ENCODE measurements at places on chromosomes 1 and 21.
A peak's percentile ranks its signal among the peaks of the same experiment; 100 is the strongest.

- no peak for DNase-seq
These were observed 183.9 kb upstream of the NFIA start for GRCh38 chr1:60898413-60898812.

GRCh38 chr1:151370211-151370911 is 2.1 kb downstream of the SELENBP1 start:
- DNase-seq = no peak

DNA sequence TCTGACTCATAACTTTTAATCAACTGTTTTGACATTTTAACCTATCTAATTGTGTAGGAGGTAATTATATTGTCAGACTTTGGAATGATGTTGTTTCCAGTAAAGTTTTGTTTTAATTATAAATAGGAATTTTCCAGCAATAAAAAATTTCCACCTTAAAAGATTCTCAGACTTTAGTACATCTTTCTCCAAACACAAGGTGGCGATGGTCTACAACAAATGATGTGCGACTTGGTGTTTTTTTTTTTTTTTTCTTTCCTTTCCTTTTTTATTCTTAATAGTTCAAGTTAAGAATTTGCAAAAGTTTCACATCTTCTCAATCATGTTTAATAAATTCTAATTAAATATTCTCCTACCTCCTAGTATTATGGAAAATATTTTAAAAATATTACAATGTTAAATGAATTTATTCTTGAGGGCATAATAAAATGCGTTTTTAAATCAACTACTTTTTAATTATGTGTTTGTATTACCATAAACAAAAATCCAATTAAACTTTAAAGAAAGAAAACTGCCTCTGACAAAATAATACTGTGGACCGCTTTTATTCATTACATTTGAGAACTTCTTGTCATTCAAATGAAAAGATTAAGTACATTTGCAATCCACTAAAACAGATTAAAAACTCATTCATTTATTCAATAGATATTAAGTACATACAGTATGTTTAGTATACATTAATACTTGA is 4.4 kb upstream of the ADAMTS1 start:
- DNase-seq = no peak

DNA sequence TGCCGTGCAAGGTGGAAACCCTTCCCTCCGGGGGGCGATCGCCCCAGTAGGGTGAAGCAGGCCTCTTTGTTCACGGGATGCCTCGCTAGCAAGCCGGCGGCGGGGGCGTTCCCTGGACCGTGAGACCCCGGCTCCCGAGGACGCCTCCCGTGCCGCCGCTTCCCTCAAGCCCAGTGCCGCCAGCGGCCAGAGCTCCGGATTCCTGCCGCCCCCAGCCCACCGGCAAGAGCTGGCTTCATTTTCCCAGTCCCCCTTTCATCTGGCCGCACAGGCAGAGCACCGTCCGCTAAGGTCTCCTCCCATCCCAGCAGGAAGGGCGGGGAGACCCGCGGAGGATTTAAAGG is 16.3 kb downstream of the IER5 start:
- DNase-seq = peak; percentile 25

- DNase-seq = no peak
These were observed 162.4 kb upstream of the FMN2 start for GRCh38 chr1:239929317-239929716.

DNA sequence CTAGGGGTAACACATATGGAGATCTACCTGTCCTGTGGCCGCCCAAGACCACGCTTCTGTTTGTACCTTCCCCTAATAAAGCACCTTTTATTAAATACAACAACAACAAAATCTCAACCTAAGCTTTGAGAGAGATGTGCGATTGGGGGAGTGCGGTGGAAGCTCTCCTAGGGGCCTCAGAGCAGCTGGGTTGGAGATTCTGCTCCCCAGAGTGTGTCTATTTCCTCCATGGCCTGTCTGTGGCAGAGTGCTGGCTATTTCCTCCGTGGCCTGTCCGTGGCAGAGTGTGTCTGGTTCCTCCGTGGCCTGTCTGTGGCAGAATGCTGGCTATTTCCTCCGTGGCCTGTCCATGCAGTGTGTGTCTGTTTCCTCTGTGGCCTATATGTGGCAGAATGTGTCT is 139.3 kb upstream of the IPO9 start:
- DNase-seq = no peak

DNA sequence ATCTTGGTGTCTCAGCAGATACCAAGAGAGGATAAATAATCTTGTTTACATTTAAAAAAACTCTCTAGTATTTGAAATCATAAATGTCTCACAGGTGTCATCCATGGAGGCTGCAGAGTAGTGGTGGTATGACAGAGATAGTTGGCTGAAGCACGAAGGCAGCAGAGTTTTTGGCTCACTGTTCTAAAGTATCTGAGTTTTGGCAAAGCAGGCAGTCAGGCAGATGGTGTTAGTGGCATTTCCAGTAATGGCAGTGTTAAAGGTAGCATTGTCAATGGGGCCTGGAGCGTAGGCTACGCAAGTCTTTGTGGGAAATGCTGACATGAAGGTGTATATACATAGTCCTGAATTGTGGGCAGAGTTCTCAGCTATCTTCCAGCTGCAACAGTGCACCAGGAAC is 68.5 kb upstream of the HSD17B7 start:
- DNase-seq = no peak

- DNase-seq = no peak
These were observed 14.3 kb downstream of the MRAP start for GRCh38 chr21:32312976-32313375.

- DNase-seq = peak; percentile 0
These were observed 6.8 kb downstream of the PRXL2B start for GRCh38 chr1:2593251-2593878.

GRCh38 chr1:45097944-45098343 is 85.9 kb downstream of the UROD start:
- no peak for DNase-seq

GRCh38 chr1:63524201-63524600 is 876 bp downstream of the EFCAB7 start:
- DNase-seq = no peak

- no peak for DNase-seq
These were observed 26.6 kb downstream of the PAFAH2 start for GRCh38 chr1:25971066-25971810.

GRCh38 chr1:173914366-173914871 is 2.7 kb downstream of the SERPINC1 start:
- DNase-seq = no peak

- no peak for DNase-seq
These were observed 25.6 kb upstream of the ENAH start for GRCh38 chr1:225678545-225678944.

DNA sequence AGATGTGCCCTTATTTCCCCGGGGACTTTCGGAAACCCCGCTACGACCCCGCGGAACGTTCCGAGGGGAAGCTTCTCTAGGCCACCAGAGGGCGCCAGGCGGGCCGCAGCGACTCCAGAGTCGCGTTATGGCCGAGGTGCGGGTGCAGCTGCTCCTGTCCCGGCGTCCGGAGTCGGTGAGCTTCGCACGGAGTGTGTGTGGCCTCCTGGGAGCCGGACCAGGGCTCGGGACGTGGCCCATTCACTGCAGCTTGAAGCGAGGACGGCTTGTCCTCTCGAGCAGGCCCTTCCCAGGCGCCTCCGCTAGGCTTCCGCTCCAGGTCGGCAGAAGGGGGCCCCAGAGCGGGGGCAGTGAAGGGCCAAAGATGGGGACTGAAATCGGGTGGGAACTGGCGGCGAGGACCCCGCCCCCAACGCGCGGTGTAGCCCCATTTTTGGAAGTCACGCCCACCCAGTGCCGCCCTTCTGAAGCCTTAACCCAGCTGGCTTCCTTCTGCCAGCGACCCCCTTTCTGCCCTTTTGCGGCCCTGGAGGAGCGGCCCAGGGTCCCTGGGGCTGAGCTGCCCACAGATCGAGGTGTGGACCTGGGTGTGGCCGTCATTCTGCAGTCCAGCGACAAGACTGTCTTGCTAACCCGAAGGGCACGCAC is at the start of gene NUDT17:
TSS of gene NUDT17 (plus strand) at position 117 of the 648 bp plus-strand sequence. CDS start at position 128, 11 bp downstream.
- DNase-seq = peak; percentile 55

GRCh38 chr1:77820121-77820520 is 40.7 kb downstream of the MIGA1 start:
- no peak for DNase-seq

DNA sequence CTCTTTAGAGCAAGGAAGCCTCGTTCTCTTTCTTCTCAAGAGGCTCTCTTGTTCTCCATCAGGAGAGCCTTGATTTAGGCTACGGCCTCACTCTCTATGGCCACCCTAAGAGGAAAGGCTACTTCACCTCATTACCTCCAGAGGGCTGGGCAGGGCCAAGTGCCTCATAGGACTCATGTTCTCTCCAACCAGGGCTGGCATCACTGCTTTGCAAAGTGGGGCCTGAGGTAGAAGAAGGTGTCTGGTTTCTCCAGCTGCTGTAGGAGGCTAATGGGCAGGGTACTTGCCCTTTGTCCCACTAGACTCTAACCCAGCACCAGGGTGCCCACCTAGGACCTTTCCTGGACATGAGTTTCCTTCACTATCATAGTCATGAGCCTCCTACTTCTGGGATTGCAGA is 2.1 kb upstream of the ATXN7L2 start:
- no peak for DNase-seq

DNA sequence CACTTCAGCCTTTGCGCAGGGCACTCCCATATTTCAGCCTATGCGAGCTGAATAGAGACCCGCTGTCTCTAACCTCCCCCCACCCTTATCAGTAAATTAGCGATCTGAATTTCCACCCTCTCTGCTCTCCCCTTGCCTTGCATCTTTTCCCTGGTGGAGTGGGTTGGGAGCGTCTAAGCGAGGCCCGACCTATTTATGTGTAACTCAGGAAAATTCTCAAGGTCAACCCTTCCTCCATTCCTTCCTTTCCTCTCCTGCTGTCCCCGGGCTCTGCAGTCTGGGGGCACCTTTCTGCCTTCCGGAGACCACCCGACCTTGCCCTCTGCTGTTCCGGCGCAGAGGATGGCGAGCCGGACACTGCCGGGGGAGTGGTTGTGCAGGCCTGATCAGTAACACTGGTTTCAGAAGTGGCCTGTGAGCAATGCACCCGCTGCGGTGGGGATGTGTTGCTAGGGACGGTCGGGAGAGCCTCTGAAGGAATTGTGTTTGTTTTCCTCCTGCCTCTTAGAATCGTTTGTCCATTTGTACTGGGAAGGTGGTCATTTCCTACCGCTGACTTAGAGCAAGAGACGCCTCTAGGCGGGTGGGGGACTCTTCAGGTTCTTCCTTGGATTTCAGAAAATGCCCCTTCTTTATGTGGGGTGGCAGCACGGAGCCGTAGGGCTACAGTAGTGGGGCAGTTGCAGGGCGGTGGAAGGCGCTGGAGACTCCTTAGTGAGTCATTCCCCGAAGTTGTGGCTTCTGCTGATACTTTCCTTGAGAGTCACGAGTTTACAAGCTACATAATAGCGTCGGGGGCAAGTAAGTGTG is 513 bp downstream of the MGST3 start:
- no peak for DNase-seq

DNA sequence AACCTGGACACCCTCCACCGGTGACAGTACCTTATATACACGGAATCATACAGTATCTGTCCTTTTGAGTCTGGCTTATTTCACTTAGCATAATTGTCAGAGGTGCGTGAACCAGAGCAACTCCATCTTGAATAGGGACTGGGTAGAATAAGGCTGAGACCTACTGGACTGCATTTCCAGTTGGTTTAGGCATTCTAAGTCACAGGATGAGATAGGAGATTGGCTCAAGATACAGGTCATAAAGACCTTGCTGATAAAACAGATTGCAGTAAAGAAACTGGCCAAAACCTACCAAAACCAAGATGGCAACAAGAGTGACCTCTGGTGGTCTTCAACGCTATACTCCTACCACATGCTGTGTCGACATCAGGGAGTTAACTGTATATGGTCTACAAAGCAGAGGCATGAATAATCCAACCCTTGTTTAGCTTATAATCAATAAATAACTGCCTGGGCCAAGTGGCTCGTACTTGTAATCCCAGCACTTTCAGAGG is 1.4 kb upstream of the FDPS start:
- DNase-seq = no peak

- DNase-seq = no peak
These were observed 1271.4 kb downstream of the KCNT2 start for GRCh38 chr1:195336812-195337211.

All from activated T-helper 1 cell treated with anti-CD3 and anti-CD28 coated beads, Interleukin-2, amount 50 U/mL, for 16 hours (primary cell).